Endothelial cell of coronary artery (primary cell): ENCODE measurements at places on chromosomes 4 and X. TPM values are rescaled to one million over a fixed set of nuclear protein-coding genes. Genes with fewer than 3 reads are reported as not detected.

The AMBN gene
- not detected in 2 replicates for total RNA-seq

The IGSF1 gene
- under 0.01 and 0.09 TPM in 2 replicates for total RNA-seq

The SAGE1 gene
- total RNA-seq: not detected in 2 replicates

The MAGEB1 gene
- not detected in 2 replicates for total RNA-seq

The GABRQ gene
- total RNA-seq: not detected in 2 replicates

The CORIN gene
- total RNA-seq: 0.09 and 1.9 TPM in 2 replicates

The CXCL13 gene
- total RNA-seq: not detected in 2 replicates

The CYBB gene
- not detected in 2 replicates for total RNA-seq

The NCAPG gene
- total RNA-seq: 15.0 and 38.7 TPM in 2 replicates

The CLNK gene
- total RNA-seq: not detected in 2 replicates

The MSMO1 gene
- 54.9 and 55.5 TPM in 2 replicates for total RNA-seq

The GBA3 gene
- total RNA-seq: not detected in 2 replicates

The TMPRSS11F gene
- total RNA-seq: not detected in 2 replicates

The TCP11X2 gene
- not detected in 2 replicates for total RNA-seq

The C1QTNF7 gene
- not detected in 2 replicates for total RNA-seq

The RHOXF2B gene
- not detected in 2 replicates for total RNA-seq

The GAGE12H gene
- total RNA-seq: not detected in 2 replicates

The DKK2 gene
- total RNA-seq: 0.09 and 1.7 TPM in 2 replicates

The SPINK2 gene
- not detected in 2 replicates for total RNA-seq

The NDUFC1 gene
- 59.0 and 84.3 TPM in 2 replicates for total RNA-seq

The AFF2 gene
- 0.09 and 0.18 TPM in 2 replicates for total RNA-seq

The PLS3 gene
- 542 and 573 TPM in 2 replicates for total RNA-seq

The UGT2A3 gene
- not detected in 2 replicates for total RNA-seq

The ADGRL3 gene
- total RNA-seq: 4.3 TPM in 1 of 2 replicates, not detected in the other

The PNMA3 gene
- not detected in 2 replicates for total RNA-seq
